ENCODE measurements at places on chromosomes 12 and 14. TPM values are rescaled to one million over a fixed set of nuclear protein-coding genes. Genes with fewer than 3 reads are reported as not detected.

DNA sequence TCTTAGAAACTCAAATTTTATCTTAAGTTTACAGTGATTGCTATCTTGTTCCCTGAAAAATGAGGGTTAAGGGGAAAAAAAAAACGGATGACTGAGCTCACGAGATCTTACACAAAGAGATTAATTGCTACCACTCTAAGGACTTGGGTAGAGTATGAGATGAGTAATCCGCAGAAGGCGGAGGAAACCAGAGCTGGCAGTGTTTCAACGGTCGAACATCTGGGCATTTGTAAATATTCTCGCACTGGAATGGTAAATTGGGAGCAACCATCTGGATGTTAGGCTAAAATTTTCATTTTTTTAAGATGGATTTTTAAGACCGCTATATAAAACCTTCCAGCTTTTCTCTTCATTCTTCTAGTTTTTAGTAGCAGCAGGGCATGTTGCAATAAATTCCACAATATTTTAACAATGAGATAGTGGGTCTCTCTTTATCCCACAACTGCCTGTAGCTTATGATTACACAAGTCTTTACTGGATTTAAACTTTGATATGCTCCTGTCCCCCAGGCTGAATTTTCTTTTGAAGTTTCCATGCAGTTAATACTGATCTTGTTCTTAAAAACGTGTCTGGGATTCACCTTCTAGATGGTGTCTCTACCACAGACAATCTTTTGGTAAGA lies 1324.1 kb downstream of the AACS start:
- DNase-seq = no peak

GRCh38 chr14:101810897-101811621 lies 49.5 kb downstream of the PPP2R5C start:
- DNase-seq = no peak

DNA sequence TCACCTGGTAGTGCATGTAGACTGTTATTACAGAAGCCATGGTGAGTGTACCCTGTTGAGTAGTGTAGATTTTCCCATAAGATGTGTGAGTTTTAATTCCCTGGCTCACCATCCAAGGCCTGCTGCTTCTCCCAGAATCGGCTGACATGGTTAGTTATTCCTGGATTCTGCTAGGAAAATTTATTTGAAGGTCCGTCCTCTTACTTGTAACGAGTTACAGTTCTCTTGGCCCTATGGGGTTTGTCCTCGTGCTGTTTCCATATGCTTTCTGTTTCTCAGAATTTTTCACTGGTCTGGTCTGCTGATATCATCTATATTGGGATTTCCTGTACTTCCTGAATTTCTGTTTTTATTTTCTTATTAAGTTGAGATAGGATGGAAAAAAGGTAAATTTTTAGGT lies 423.3 kb upstream of the RGS6 start:
- DNase-seq = no peak

The PGF gene
- total RNA-seq = not detected

DNA sequence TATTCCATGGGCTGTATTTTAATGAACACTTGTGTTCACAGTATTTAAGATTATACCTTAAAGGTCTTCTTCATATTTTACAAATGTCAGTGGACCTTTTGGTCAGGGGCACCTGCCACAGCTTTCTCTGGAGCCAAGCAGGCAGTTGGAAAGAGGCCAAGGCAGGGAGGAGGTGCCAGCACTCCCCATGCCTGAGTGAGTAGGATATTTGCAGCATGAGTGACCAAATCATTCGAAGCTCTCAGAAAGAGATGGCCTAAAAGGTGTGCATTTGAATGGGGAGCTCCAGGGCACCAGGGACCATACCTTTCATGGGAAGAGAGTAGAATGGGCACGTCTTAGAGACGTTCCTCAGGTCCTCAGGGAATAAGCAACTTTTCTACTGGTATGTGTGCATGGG lies 121.6 kb downstream of the GPR135 start:
- DNase-seq = no peak

DNA sequence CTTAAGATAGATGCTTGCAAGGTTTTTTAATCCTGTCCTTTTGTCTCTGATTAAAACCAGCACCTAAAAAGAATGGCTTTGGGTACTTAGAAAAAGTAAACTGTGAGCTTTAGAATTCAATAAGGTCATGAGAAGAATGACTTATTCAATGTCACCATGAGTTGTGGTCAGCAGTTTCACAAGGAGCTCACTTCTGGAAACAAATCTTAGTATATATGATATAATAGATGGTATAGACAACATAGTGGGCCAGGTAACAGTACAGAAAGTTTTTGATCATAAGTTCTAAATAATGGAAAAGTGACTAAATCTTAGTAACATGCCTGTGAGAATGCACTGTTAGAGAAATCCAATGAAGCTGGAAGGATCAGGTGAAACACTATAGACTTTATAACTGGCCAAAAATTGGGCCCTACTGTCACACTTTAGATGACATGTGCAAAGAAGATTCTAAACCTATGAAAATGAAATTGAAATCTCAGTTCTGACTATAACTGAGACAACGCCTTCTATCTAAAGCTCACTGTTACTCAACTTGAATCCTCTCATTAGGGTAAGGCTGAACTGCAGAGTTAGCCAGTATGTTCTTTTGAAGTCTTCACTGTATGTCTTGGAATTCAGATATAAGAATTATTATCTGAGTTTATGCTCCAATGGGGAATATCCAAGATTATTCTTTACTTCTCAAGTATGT lies 42.4 kb upstream of the RAD51AP1 start:
- DNase-seq = no peak

The OTOGL gene
- total RNA-seq = not detected

The DHH gene
- 0.24 TPM for total RNA-seq

DNA sequence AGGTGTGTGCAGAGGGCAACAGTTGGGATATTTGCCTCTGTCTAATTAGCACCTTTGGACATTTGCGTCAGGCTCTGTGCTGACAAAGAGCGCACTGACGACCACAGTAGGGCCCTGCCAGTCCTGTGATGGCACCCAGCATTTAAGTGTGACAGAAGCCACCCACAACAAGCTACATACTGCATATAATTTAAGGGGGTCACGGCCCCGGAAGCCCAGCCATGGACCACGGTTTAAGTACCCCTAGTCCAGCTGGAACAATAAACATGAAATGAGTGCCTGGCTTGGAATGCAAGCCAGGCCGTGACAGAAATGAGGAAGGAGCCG lies 16.8 kb upstream of the DYNC1H1 start:
- no peak for DNase-seq

The IL22 gene
- 3.4 TPM for total RNA-seq

- no peak for DNase-seq
These were observed 828.3 kb downstream of the DIO2 start for GRCh38 chr14:79383031-79383430.

GRCh38 chr12:70096759-70097410 lies 146.3 kb upstream of the CNOT2 start:
- no peak for DNase-seq

DNA sequence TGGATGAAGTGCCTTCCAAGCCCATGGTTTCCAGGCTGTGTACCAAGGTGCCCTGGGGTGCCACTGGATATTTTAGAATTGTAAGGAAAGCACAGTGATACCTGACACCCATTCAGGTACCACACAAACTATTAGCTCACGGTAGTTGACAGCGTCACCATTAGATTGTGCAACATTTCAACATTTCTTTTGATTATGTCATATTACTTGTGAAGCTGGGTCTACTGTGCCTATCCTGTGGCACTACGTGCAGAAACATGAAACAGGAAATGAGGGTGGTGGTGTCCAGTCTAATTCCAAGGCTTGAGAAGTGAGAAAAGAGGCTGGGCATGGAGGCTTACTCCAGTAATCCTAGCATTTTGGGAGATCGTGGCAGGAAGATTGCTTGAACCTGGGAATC lies 75.5 kb upstream of the CPM start:
- DNase-seq = no peak

DNA sequence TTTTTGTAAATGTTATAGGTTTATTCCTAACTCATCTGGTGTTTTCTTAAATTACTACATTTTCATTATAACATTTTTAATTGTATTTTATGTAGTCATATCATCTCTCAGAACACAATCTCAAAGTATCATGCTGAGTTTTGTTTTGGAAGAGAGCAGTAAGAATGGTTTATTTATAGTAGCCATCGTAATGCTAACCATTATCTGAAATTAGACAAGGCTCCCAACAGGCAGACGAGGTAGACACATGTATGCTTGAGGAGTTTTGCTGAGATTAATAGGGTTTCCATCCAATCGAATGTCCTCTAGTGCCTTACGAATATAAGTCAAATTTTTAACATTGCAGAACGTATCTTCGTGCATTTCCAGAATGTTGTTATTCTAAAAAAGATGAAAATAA lies 9.0 kb upstream of the CCER1 start:
- no peak for DNase-seq
